Left kidney (tissue), 8 donors: ENCODE measurements at places on chromosomes 11 and 22.

DNA sequence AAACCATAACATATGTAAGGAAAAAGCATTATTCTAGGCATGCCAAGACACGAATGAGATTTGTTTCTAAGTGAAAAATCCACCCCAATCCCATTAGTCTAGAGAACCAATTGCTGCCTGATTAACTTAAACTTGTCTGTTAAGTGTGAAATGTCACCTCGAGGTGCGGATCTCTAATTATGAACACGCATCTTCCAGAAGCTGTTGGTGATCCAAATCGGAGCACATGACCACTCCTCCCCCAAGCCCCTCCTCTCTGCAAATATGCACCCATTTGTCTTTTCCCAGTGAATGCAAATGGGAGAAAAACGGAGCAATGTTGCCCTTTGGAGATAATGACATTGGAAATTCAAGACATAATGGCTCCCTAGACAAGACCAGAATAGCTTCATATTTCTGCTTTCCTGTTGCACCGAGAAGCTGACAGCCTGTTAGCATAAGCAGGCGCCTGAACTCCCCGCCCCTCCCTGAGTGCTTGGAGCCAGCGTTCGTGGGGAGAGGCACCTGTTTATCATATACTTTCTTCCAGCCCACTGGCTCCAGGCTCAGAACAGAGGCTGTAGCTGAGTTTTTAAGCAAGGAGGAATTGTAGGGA is 6.0 kb upstream of the FXYD6 start:
- no peak for DNase-seq

GRCh38 chr22:44659140-44659539 is 42.9 kb upstream of the PRR5 start:
- no peak for DNase-seq

DNA sequence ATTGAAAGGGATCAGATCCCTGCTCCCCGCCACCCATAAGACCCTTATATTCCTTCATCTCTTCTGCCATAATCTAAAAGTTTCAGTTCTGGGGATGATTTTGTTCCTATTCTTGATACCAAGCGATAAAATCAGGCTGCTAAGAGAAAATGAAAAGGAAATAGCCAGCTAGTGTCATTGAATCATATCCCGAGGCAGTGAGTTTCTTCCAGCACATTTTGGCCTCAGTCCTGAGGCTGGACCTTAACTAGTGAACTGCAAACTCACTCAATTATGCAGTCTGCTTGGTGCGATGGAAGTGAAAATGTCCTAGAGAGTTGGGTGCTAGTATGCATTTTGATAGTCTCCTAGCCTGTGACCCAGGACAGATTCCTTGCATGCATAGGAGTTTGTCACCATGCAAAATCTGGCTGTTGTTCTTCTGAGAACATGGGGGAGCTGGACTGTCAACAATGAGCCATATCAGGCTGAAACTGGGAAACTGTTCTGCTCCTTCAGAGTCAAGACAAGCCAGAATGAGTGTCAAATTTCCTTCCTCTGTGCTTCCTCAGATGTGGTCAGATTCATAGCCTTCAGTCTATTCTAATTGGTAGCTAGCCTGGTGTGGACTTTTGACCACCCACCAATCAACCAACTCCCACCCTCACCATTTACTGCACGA is 102.9 kb downstream of the CCDC81 start:
- DNase-seq, result peak; percentile 60

DNA sequence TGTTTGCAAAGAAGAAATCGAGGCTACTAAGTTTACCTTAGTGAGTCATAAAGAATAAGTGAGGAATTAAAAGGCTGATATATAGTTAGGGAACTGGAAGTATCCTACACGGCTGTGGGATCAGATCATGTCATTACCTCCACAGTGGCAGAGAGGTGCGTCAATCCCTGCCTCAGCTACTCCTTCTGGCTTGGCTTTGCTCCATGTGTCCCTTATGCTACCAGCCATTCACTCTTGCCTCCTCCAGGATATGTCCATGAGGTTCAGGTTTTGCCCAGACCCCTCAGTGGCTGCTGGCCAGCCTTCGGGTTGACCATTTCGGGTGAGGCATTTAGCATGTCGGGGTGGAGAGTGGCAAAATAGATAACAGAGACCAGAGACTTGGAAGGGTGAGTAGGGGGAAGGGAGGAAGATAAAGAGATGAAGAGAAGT is 153.4 kb downstream of the LDLRAD3 start:
- DNase-seq, result no peak

- DNase-seq, result no peak
Measured at GRCh38 chr11:110196884-110197420, 99.5 kb downstream of the RDX start.

- DNase-seq, result no peak
Measured at GRCh38 chr11:10273738-10274137, 20.3 kb downstream of the SBF2 start.

GRCh38 chr11:101759771-101760450 is 154.9 kb upstream of the CEP126 start:
- no peak for DNase-seq

- peak; percentile 78 for DNase-seq
Measured at GRCh38 chr11:1882265-1883238, 9.1 kb downstream of the PRR33 start.

DNA sequence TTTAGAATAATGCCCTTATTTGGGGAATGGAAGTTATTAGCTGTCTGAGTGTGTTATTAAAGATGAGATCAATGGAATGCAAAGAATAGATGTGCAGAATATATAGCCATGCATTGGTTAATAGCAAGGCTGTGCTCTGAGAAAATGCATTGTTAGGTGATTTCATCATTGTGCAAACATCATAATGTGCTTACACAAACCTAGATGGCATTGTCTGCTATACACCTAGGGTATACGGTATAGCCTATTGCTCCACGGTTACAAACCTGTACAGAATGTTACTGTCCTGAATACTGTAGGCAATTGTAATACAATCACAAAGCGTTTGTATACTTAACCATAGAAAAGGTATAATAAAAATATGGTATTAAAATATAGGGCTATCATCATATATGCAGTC is 25.5 kb downstream of the SLC5A12 start:
- no peak for DNase-seq
